Stimulated activated CD8-positive, alpha-beta memory T cell treated with anti-CD3 and anti-CD28 coated beads, Interleukin-4, amount 100 ng/mL, for 24 hours (primary cell): ENCODE measurements at places on chromosomes 4 and X.

DNA sequence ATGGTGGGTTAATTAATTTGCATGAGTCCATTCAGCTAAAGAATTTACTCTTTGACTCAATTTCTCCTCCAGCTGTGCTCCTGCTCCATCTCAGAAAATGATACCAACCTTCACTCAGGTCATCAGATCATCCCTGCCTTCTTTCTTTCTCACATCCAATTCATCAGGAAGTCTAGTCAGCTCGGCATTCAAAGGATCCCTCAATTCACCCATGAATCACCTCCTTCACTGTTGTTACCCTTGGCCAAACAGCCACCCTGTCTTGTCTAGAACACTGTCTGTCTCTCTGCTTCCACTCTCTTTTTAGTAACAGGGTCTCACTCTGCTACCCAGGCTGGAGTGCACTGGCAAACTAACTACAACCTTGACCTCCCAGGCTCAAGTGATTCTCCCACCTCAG, 337.4 kb upstream of the SFRP2 start:
- no peak for DNase-seq

DNA sequence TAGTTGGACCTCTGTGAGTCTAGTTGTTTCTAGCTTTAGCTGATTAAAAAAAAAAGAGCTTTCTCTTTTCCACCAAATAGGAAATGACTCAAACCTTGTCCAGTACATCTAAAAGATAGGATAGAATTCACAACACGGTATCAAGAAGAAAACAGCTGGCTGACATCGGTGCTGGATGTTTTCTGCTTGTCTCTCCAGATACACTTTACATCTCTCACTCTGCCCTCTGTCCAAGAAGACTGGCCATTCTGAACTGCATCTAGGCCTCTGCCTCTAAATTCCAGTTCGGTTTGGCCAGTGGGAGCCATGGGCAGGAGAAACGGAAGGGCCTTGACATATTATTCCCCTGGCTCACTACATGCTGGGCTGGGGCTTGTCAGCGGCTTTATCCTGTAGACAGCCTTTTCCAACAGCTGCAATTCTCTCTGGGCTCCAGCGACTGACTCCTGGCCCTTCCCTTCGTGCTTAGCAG, 57.3 kb upstream of the SHISA3 start:
- DNase-seq: no peak

GRCh38 chrX:130625386-130625785, 223.6 kb downstream of the RBMX2 start:
- DNase-seq: no peak

DNA sequence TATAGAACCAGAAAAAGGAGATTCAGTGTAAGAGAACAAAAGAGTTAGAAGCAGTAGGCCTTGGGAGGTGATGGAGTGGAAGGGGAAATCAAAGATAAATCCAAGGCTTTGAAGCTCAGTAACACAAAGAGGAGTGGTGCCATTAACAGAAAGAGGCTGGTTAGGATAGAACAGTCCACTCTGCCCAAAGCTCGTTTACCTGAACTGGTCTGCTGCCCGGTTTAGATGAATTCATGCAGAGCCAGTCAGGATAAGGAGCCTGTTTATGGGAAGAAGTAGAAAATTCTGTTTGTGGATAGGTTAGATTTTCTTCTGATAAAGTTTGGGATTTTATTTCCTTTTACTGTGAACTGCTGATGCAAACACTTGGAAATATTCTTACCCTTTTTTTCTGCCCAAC, 80.6 kb downstream of the HMGB2 start:
- DNase-seq: no peak

DNA sequence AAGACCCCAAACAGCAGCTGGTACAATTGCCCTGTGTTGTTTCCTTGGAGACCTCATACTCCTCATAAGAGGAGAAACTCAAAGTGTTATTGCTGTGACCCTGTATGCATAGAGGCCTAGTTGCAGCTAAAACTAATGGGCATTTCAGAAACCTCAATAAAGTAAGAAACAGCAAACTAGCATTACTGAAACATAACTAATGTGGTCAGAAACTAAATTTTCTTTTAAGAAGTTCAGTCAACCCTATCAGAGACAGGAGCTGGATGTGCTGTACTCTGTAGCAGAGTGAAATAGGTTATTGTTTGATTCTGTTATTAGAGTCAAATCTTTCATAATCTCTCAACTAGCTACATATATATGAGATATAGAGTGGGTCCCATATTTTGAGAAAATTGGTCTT, 257.5 kb upstream of the IRS4 start:
- no peak for DNase-seq

GRCh38 chrX:122869171-122869570, 314.9 kb upstream of the GRIA3 start:
- DNase-seq: no peak

GRCh38 chr4:163748449-163748848, 254.0 kb downstream of the TMA16 start:
- no peak for DNase-seq

- DNase-seq: no peak
These were observed 197.1 kb upstream of the MAMLD1 start for GRCh38 chrX:150165776-150166610.

DNA sequence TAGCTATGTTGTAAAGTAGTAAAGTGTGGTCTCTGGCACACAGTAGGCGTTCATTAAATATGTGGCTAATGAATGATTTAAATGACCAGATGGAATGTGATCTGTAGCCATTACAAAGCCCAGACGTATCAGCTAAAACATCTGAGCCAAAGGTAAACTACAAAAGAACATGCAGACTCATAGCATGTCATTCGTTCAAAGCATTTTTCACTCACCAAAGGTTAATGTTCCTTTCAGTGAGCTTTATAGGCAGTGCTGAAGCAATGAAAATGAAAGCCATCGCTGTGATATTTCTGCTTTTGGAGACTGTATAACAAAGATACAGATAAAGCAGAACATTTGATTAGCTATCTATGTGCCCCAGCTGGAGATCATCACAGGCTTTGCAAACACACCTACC, 50.5 kb downstream of the F9 start:
- no peak for DNase-seq

DNA sequence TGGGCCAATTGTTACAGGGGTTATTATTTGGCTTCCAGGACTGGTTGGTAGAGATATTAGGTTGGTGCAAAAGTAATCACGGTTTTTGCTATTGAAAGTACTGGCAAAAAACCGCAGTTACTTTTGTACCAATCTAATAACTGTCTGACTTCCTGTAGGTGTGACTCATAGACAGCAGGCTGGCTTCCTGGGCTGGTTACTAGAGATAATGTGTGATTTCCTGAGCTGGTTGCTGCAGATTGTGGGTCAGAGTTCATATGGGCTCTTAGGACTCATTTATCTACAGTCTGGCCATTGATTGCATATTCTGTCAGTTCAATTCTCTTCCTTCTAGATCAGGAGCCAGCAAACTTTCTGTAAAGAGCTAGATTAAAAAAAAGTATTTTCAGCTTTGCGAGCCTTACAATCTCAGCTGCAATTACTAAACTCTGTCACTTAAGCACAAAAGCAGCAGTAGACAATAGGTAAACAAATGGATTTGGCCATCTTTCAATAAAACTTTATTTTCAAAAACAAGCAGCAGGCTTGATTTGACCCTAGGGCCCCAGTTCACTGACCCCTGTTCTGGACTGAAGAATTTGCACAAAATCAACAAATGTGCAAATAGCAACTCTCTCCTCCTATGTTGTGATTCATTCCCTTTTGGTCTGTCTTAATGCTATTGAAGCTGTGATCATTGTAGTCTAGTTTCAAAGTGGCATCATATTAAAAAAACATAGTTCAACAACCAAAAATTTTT, 50.8 kb upstream of the BOD1L1 start:
- no peak for DNase-seq

- DNase-seq: no peak
These were observed 1888.3 kb upstream of the PCDH7 start for GRCh38 chr4:28831867-28832266.

GRCh38 chr4:146763560-146763959, 124.9 kb downstream of the POU4F2 start:
- no peak for DNase-seq

- DNase-seq: no peak
These were observed 55.4 kb upstream of the GBA3 start for GRCh38 chr4:22637306-22637705.

DNA sequence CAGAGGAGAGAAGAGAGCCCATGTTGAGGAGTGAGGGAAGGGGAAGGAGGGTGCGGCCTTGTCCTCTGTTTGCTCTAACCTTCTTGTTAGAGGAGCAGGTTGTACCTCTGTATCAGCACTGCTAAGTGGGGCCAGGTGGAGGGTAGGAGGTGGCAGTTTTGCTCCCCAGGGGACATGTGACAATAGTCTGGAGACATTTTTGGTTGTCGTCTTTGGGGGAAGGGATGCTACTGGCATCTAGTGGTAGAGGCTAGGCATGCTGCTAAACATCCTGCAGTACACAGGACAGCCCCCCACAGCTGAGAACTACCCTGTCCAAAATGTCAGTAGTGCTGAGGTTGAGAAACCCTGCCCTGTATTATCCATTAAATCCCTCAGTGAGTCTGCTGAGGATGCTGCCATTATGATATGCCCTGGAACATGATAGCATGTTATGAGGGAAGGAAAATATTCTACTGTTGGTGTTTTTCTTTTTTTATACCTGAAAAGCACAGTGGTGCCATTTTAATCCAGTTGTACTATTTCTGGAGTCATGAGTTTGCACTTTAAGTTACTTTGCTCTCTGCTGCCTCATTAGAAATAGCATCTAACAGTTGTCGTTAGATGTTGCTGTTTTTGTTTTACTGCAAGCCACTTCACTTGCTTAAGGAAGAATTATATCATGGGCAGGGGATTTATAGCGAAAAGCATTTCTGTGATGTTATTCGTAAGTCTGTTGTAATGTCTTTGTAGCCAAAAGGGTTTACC, 90.6 kb downstream of the LRP2BP start:
- DNase-seq: no peak
